Activated T-helper 2 cell treated with anti-CD3 and anti-CD28 coated beads, Interferon-gamma antibody, Interleukin-2, Interleukin-4, amounts not matched to agents 10 μg/mL and 5 μg/mL and 100 μg/mL, durations not matched to agents 14 hours and 24 hours and 36 hours (primary cell): ENCODE measurements at places on chromosomes 3 and 15. TPM values are rescaled to one million over a fixed set of nuclear protein-coding genes. Genes with fewer than 3 reads are reported as not detected.

DNA sequence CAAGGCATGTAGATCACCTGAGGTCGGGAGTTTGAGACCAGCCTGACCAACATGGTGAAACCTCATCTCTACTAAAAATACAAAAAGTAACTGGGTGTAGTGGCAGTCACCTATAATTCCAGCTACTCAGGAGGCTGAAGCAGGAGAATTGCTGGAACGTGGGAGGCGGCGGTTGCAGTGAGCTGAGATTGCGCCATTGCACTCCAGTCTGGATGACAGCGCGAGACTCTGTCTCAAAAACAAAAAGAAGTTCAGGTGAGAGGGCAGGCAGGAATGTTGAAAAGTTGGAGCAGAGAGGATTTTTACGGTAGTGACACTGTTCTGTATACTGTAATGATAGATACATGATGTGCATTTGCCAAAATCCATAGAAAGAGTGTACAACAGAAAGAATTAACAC lies 31.7 kb downstream of the GXYLT2 start:
- no peak for DNase-seq

GOLGA6L4 gene
- total RNA-seq, result 1.8 and 2.1 TPM in 2 replicates

MYO5C gene
- total RNA-seq, result 0.32 and 0.64 TPM in 2 replicates

DNA sequence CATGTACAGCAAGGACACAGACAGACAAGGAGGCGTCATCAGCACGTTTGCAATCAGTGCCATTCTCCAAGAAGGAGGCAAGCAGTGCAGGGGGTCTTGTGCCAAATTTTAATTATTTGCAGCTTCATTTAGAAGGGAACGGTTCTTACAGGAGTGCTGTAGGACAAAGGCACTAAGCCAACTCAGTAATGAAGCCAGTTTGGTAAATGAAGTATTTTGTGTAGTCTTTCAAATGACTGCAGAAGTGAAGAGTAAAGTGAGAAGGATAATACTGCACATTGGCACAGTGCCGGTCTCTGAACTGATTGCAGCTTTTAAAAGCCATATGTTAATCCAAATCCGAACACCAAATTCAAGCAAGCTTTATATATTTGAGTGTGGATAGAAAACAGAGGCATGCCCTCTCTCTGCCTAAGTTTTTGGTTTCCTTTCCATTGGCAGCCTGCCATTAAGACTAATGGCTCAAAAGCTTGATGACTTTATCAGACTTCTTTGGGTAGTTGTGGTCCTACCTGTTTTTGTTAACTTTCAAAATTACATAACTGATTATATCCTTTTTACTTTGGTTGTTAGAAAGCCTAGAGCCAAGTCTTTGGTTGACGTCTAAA lies 101.3 kb downstream of the SENP2 start:
- DNase-seq, result no peak

GRCh38 chr15:47473832-47474231 lies 243.5 kb upstream of the SEMA6D start:
- DNase-seq, result no peak

DNA sequence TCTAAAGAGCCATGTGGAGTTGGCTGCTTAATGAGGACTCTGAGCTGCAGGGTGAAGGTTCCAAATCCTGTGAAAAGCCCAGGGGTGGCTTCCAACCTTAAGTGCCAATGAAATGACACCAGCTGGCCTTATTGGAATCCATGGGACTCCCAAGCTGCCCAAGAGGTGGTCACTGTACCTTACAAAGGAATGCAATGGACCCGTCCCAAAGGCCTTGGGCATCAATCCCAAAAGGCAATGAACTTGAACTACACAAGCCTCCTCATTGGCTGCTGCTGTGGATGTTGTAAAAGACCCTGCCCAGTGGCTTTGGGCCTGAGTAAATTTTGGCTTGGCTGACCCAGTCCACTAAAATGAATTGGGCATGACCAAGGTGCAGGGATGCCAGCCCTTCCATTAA lies 129.3 kb downstream of the WNT5A start:
- DNase-seq, result no peak

CKMT1B gene
- total RNA-seq, result 0.32 and 0.53 TPM in 2 replicates

SGO1 gene
- 19.2 and 20.8 TPM in 2 replicates for total RNA-seq

DNA sequence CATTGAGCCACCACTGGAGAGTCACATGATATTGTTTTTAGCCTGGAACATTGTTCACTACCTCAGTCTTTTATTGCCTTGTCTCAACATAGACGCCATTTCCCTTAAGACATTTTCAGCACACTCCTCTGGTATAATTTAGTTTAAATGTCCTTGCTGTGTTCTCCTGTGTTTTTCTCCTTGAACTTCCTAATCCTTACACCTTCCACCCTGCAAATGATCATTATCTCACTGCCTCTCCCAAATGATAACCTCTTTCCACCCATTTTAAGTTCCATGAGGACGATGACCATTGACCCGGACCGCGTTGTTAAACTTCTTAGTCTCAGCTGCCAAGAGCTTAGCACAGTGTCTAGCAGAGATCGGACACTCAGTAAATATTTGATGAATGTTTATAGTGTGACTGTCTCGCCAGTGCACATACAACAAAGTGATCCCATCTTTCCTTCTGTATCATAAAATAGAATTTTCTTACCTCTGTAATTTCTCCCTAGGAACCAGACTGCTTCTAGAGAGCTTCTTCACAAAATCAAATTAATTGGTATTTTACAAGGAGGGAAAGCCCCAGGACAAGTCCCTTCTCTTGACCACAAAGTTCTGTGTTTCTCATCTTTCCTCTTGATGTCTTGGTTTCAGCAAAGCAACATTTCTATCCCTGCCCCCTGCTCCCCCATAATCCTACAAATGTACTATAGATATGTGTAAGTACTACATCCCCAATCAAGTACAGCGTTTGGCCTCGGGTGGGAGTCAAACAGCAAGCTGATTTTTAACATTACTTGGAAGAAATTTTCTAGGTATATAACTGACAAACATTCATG lies 429.6 kb downstream of the LPP start:
- no peak for DNase-seq

DNA sequence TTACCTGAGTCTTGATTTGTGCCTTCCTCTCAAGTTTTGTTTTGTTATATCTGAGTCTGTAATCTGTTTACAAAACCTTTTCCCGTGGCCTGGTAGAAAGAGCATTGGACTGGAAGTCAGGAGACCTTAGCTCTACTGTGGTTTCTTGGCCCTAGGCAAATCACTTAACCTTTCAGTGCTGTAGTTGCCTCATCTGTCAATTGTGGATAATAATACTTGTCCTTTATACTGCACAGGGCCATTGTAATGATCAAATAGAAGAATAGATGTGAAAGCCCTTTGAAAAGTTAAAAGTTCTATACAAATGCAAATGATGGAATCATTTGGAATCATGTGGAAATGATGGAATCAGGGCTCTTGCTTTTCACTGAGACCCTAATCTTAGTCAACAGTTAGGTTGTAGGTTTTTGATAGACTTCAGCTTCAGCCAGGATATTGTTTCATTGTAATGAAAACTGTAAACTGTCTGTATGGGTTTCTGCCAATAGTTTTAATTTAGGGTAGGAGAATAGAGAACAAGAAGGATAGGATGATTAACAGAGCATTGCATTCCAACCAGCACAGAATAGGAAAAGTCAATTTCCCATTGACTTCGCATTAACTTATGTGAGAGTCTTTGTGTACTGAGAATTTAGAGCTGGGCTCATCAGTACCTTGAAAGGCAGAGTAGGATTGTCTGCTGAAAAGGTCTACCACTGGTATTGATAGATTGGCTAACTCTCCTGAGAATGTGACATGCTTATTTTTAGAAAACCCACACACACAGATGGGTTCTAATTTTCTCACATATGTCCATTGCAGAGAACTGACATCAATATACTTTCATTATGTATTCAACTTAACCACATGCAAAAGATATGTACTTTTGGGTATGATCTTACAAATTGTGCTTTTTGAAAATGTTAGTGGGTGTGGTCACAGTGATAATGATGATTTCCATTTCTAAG lies 21.8 kb downstream of the MAP2K5 start:
- DNase-seq, result no peak

CYP1A2 gene
- not detected in 2 replicates for total RNA-seq

DNA sequence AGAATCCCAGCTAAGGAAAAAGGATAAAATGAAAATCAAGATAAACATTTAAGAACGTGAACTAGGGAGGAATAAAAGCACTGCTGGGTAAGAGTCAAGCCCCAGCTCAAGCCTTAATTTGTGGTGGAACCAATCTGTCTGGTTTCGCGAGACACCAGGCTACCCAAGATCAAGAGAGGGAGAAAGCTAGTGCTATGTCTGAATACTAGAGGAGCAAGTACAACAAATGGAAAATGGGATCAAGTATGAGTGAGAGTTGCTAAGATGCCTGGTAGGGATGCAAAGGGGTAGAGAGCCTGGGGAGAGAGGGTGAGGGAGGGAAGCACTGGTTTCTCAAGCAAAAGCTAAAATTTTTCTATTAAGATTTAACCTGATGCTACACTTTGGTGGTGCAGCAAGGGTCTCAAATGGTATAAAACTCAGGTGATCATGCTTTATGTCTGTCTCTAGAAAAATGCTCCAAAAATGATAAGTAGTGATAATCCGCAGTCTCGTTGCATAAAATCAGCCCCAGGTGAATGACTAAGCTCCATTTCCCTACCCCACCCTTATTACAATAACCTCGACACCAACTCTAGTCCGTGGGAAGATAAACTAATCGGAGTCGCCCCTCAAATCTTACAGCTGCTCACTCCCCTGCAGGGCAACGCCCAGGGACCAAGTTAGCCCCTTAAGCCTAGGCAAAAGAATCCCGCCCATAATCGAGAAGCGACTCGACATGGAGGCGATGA lies 1.7 kb upstream of the SETD5 start:
- DNase-seq, result no peak
